Retina (tissue), 1 donor: ENCODE measurements at places on chromosomes 5 and 9.

DNA sequence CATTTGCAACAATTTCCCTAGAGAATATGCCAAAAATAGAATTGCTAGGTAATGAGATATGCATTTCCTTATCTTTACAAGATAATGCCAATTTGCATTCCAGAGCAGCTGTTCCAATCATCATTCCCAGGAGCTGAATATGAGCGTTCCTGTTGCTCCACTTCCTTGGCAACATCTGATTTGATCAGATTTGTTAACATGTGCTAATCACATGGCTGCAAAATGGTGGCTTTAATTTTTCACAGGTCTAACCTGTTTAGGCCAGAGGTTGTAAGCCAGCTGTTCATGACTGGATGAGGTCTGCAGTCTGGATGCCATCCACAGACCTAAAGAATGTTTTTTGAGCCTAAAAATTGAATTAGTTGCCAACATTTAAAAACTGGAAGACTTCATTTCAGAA is 220.7 kb upstream of the IL12B start:
- no peak for DNase-seq

- no peak for DNase-seq
Observed at GRCh38 chr5:55856516-55857246, 5.5 kb downstream of the IL31RA start.

DNA sequence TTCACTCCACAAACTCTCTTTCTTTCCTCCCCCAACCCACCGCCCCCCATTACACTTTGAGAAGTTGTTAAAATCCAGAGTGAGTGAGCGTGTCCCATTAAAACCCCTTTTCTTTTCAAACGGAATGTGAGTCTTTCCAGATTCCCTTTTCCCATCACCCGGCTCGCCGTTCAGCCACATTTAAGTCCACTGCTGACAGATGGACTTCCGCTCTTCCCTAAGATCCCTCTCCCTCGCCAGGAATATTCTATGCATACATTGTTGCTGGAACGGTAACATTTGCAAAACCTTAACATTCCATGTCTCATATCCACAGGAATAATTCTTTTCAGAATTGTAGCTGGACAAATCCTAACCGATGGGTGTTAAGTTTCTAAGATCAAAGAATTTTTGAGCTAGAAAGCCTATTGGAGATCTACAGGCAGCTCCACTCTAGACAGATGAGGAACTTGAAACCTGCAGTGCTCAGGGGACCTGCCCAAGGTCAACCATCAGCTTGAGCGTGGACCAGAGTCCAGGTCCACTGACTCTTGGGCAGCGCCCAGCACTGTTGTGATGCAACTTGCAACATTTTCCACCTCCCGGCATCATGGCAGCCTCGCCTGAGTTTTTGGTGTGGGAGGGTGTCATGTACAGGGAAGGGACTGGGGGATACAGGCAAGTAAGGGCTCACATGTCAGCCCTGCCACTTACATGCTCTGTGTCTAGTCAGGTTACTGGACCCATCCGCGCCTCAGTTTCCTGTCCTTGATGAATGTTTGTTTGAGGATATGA is 500.1 kb downstream of the CCDC171 start:
- DNase-seq: no peak

DNA sequence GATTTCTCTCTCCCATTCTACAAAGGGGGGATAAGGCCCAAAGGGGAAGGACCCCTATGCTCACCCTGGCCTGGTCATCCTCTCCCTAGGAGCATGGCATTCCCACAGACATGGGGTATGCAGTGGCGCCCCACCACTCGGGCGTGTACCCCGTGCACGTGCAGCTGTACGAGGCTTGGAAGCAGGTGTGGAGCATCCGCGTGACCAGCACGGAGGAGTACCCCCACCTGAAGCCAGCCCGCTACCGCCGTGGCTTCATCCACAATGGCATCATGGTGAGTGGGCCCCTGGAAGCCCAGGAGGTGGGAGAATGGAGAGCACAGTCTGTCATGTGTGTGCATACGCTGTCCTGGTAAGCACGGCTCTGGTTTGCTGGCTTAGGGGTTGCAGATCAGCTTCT is 27.7 kb downstream of the NDST1 start:
- no peak for DNase-seq

DNA sequence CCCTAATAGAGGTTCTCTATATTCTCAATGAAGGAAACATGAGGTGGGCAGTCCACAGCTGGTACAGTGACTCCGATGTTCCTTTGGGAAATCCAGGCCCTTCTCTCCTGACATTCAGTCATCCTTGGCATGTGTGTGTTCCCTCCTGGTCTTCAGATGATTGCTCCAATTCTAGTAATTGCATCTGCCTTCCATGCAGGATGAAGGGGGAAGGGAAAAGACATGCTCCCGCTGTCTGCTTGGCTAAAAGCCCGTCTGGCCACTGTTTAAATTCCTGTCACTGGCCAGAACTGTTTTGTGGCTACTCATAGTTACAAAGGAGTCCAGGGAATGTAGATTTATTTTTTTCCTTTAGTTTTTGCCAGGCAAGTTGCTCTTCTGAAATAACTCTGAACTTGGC is 65.0 kb downstream of the MAST4 start:
- DNase-seq: peak; percentile 25
